Activated CD8-positive, alpha-beta memory T cell treated with anti-CD3 and anti-CD28 coated beads, Interleukin-2, amount 50 U/mL, for 4 hours (primary cell): ENCODE measurements at places on chromosomes 12 and 14.
A peak's percentile ranks its signal among the peaks of the same experiment; 100 is the strongest.

GRCh38 chr12:15706010-15706676 is 83.0 kb downstream of the EPS8 start:
- no peak for DNase-seq

DNA sequence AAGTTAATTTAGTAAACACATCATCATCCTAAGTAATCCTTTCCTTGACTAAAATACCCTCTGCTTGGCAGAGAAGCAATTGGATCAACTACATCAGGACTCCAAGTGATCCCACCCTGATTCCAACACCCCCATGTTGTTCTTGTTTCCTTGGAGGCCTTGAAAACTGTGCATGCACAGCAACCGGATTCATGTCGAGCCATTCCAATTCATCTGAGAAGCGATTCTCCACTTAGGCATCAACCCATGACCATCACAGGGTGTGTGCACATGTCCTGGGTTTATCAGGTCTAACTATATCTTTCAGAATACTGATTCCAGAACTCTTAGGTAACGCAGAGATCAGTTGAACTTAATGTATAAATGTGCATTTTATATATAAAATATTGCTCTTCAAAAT is 163.0 kb downstream of the NAV3 start:
- DNase-seq: no peak

DNA sequence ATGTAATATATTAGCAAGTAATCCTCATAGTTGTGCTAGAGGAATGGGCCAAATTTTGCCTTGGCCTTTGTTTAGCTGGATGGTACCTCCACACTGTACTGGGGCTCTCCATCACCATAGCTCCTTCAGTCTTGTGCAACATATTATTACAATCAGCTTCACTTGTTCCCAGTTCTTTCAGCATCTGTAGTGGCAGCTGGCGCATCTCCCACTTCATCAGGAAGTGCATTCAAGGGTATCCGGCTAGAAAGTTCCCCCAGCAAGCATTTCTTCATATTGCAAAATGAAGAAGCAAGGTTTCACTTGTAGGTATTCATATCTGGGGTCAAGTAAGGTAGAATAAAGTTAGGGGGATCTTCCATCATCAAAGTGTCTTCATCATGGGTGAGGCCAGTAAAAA is 123.7 kb downstream of the IGF1 start:
- no peak for DNase-seq

- DNase-seq: peak; percentile 56
Measured at GRCh38 chr12:69070319-69071090, 137.5 kb upstream of the CPM start.

- DNase-seq: no peak
Measured at GRCh38 chr12:51973560-51973959, 22.1 kb downstream of the ACVR1B start.

- no peak for DNase-seq
Measured at GRCh38 chr14:76510181-76510580, 134.2 kb downstream of the ESRRB start.

DNA sequence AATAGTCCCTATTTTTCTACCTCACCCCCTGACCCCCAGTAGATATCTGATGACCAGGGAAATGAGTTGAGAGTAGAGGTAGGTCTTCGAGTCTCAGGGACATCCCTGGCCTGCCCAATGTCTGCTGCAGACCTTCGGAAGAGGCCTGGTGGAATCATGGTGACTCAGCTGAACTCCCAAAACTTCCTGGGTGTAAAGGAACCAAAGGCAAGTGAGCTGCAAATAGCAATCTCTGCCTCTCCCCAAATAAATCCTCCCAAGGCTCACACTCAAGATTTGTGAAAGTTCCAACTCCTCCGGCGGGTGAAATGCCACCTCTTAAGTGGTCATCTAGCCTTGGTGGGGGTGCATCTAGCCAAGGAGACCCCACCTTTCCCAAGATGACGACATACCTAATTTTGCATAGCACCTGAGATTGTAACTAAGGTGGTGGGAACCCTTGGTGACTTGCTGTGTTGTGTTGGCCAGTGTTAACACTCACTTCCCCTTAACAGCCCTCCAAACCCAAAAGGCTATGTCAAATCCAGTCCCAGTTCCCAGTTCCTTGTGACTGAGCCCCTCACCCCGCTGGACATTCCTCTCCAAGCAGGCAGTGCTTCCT is 6.3 kb downstream of the ZFP36L1 start:
- DNase-seq: no peak

GRCh38 chr12:54330442-54330841 is 5.5 kb downstream of the COPZ1 start:
- no peak for DNase-seq

DNA sequence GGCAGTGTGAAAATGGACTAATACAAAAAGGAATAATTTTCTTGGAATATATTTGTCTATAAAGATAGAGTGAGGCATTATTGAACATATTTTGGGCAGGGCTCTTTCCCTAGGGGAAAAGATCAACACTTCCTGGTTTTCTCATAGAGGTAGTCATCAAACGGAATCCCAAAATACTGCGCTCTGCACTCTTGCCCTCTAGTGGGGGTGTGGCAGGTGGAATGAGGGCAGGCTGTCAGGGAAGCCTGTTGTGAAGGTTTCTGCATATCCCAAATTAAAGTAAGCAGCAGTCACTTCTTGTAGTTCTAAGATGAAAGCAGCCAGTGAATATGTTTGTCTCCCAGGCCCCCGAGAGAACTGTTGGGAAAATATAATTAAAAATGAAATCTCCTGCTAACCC is 666.8 kb upstream of the TMEM132C start:
- no peak for DNase-seq

- DNase-seq: no peak
Measured at GRCh38 chr14:22409006-22409405, 180.0 kb downstream of the DAD1 start.

- no peak for DNase-seq
Measured at GRCh38 chr12:130803702-130804101, 35.3 kb downstream of the STX2 start.

- no peak for DNase-seq
Measured at GRCh38 chr14:50067723-50068495, 48.5 kb downstream of the VCPKMT start.

DNA sequence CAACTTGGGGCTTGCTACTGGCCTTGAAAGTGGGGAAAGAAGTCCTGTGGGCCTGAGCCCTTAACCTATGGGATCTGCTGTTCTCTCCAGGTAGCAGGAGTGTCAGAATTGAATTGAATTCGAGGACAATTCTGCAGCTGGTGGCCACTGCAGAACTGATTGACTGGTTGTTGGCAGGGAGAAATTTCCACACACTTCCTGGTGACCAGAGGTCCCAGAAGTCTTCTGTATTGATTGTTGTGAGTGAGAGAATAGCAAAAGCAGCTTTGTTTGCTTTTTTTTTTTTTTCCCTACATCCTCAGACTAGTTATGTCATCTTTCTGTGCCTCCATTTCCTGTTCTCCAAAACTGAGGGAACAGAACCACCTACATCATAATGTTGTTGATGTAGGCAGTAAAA is 64.1 kb downstream of the PRICKLE1 start:
- no peak for DNase-seq

DNA sequence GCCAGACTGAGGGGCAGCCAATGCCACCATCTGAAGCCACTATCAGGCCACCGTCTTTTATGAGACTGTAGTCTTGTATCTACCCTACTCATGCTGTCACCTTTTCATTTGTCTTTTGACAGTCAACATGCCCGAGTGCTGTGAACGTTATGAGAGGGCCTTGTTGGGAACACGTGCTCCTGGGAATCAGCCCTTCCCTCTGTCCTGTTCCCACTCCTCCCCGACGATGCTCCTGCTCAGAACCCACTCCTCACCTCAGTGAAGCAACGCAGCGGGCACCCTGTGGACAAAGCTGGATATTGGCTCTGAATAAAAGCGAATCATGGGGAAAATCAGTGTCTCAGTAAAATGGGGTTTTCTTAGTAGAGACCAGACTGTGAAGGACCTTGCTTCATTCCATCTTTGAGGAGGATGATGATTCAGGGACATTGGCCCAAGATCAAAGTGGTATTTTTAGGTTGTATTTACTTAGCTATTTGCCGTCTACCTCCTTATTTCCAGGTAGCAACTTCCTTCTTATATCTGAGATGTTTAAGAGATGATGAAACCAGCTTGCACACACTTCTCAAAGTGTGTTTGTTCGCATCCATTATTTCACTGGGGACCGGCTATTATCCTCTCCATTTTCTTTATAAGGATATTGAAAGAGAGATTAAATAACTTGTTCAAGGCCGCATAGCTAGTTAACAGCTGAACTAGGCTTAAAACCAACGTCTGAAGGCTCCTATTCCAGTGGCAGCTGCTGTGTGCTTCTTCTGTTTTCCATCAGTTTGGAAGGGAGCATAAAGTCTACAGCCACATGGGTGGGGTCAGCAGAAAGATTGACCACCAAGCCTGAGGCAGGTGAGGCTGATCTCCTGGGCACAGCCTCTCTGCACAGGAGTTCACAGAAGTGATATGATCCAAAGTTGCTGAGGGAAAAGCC is 43.9 kb upstream of the CTDSP2 start:
- DNase-seq: no peak

- DNase-seq: no peak
Measured at GRCh38 chr14:70995211-70995610, 88.0 kb downstream of the PCNX1 start.

GRCh38 chr12:76272287-76272686 is 75.9 kb downstream of the BBS10 start:
- DNase-seq: no peak

- DNase-seq: no peak
Measured at GRCh38 chr12:76519538-76519937, 40.0 kb downstream of the OSBPL8 start.

- no peak for DNase-seq
Measured at GRCh38 chr14:68546839-68547238, 246.0 kb downstream of the ZFP36L1 start.

DNA sequence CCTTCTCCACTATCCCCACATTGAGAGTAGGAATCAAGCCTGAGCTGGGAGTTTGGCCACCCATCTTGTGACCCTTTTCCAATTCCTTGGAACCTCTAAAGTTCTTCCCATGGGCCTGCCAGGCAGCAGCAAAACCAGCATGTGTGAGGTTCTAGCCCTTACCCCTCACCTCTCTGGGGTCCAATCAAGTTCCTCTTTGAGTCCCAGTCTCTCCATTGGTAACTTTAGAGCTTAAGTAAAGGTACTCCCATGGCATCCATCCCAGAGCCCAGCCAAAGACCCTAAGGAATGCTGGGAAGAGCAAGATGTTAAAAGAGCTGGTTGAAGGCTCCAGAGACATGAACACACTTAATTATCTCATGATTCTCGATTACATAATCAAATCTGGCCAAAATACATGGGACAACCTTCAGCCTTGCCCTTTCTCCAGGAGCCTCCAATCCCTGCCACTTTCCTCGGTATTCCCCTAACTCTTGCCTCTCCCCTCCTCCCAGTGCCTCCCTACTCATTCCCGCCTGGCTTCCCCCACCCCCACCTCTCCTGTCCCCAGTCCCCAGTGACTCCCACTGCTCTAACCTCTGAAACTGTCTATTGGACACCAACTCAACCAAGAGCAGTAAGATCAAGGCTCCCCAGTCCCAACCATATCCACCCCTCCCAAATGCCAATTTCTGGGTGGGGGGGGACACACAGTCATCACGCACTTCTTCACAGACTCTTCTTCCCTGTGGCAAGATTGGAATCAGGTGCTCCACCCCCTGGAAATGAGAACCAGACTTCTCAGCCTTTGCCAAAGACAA is 4.8 kb upstream of the TNS2 start:
- no peak for DNase-seq

DNA sequence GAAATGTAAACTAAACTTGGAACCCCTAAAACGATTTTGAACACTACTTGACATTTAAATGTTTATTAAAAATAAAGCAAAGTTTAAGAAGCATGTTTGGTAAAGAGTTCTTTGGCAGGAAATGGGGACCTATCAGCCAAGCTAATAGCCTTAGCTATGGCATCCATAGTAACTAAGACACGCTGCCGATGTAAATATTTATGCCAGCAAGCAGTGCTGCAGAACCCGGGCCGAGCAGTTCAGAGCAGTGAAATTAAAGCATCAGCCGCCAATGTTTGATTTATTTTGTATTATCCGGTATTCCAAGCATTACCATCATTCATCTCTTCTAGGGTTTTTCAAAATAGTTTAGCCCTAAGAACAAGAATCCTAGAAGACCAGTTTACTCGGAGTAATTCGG is 61.6 kb downstream of the PPP2R5C start:
- DNase-seq: no peak

- no peak for DNase-seq
Measured at GRCh38 chr12:5377997-5378592, 53.8 kb upstream of the NTF3 start.

- no peak for DNase-seq
Measured at GRCh38 chr14:50967103-50967502, 22.8 kb upstream of the PYGL start.

GRCh38 chr12:89882050-89882449 is 173.4 kb upstream of the ATP2B1 start:
- no peak for DNase-seq

- no peak for DNase-seq
Measured at GRCh38 chr12:94849411-94849976, 154.0 kb downstream of the NDUFA12 start.

GRCh38 chr12:127214186-127214585 is 1052.8 kb upstream of the TMEM132C start:
- DNase-seq: no peak

DNA sequence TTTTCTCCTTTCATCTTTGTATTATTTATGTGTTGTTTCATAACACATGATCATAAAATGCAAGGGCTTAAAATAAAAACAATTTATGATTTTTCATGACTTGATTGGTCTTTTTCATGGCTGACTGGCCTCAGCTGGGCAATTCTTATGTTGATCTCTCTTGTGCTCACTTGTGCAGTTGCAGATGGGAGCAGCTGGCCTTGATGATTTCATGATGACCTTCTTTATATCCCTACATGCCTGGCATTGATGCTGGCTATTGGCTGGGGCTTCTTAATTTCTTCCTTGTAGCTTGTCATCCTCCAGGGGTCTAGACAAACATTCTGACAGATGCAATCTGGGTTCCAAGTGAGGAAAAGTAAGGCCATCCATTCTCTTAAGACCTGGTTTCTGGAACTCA is 1832.8 kb upstream of the FLRT2 start:
- DNase-seq: no peak

- DNase-seq: no peak
Measured at GRCh38 chr14:50633954-50634353, 34.2 kb downstream of the SAV1 start.

DNA sequence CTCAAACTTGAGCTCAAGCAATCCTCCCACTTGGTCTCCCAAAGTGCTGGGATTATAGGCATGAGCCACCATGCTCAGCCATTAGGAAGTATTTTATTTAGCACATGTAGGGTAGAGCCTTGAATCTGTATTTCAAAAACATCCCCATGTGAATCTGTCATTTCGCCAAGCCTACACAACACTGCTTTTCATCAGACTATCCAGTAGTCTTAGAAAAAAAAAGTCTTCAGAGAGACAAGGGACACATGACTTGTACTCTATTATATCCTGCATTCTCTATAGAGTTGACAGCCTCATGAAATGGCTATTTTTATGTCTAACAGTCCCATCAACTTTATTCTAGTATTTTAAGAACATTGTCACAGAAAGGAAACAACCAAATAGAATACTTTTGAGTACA is 35.4 kb downstream of the TM7SF3 start:
- DNase-seq: no peak

DNA sequence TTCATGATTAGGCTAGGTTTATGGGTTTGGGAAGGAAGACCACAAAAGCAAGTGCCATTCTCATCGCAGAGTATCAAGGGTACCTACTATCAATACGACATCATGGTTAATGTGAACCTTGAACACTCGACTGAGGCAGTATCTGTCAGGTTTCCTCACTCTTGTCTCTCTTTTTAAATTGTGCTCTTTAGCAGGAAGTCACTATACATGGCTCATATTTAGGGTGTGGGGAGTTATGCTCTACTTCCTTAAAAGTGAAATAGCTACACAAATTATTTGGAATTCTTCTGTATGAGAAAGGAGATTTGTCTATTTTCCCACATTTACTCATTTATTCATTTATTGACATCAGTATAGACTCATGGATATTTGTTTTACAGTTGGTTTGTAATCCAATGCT is 5.9 kb upstream of the CLEC4E start:
- DNase-seq: no peak
